ENCODE measurements at places on chromosomes 1 and 21.
A peak's percentile ranks its signal among the peaks of the same experiment; 100 is the strongest.

GRCh38 chr1:197921235-197922069, 4.3 kb downstream of the LHX9 start:
- DNase-seq: no peak

- no peak for DNase-seq
These were observed 47.5 kb upstream of the ITPKB start for GRCh38 chr1:226786550-226786949.

- DNase-seq: no peak
These were observed 14.4 kb downstream of the LMNA start for GRCh38 chr1:156128654-156129597.

- no peak for DNase-seq
These were observed 16.3 kb upstream of the GADD45A start for GRCh38 chr1:67668660-67669059.

DNA sequence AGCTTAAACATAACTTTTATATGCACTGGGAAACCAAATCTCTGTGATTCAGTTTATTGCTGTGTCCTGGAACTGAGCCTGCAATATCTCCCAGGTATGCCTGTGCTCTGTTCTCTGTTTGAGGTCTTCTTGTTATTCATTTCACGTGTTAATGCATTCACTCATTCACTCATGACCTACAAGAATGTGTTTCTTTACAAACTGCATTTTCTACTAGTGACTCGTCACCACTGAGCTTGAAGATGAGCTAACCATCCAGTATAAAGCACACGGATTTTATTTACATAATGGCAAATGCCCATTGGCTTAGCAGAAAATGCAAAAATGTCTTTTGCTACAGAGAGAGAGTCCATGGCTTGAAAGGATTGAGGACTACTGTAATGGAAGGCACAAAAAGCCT, 75.0 kb upstream of the DUSP10 start:
- no peak for DNase-seq

GRCh38 chr1:94669198-94669597, 127.6 kb upstream of the F3 start:
- no peak for DNase-seq

DNA sequence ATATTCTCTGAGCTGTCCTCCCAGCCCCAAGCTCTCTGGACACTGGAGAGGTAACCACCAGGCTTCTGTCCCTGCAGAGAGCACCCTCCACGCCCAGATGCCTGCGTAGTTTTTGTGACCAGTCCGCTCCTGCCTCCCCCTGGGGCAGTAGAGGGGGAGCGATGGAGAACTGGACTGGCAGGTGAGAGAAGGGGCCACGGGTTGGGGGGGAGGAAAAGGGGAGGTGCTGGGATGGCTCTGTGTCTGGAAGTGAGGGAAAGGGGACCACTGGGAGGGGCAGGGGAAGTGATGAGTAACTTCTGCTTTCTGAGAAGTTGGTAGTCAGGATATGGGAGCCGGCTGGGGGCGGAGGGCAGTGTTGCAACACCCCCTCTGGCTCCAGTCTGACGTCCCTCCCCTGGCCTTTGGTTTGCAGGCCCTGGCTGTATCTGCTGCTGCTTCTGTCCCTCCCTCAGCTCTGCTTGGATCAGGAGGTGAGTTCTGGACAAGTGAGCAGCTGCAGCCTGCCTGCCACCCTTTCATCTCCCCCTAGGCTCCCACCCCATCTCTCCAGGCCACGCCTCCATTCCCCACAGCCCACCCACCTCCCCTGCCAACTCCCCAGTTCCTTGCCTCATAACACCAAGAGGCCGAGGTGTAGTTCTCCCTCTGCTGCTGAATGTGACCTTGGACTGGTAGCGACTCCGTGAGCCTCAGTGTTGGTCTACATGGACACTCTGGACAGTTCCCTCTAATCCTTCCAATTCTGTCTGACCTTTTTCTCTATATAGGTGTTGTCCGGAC, 3.1 kb downstream of the ADAMTSL4 start:
- DNase-seq: no peak

- no peak for DNase-seq
These were observed 518 bp upstream of the PLCH2 start for GRCh38 chr1:2475571-2475970.

GRCh38 chr1:157971769-157972168, 21.7 kb upstream of the KIRREL1 start:
- DNase-seq: no peak

- DNase-seq: no peak
These were observed 7.0 kb downstream of the S100B start for GRCh38 chr21:46597896-46598343.

GRCh38 chr1:116374353-116375147, 1.5 kb downstream of the ATP1A1 start:
- DNase-seq: no peak

- DNase-seq: no peak
These were observed 10.0 kb upstream of the C4BPB start for GRCh38 chr1:207078578-207079132.

- DNase-seq: no peak
These were observed 43.7 kb upstream of the IPO9 start for GRCh38 chr1:201785291-201785690.

DNA sequence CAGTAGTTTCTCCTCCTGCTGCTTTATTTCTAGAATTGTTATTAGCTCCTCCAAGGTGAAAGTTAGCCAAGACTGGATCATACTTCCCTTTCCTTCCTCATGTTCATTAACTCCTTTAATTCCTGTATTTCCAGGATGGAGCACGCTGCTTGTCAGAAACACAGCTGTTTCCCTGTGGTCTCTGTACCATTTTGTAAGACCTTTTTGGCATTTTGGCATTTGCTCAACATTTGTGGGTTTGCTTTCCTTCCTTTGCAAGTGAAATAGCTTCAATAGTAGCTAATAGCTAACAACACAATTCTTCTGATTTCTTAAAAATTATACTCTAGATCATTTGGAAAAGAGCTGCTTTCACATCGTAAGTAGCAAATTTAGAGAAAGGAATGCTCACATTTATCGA, 44.3 kb upstream of the HPDL start:
- no peak for DNase-seq

DNA sequence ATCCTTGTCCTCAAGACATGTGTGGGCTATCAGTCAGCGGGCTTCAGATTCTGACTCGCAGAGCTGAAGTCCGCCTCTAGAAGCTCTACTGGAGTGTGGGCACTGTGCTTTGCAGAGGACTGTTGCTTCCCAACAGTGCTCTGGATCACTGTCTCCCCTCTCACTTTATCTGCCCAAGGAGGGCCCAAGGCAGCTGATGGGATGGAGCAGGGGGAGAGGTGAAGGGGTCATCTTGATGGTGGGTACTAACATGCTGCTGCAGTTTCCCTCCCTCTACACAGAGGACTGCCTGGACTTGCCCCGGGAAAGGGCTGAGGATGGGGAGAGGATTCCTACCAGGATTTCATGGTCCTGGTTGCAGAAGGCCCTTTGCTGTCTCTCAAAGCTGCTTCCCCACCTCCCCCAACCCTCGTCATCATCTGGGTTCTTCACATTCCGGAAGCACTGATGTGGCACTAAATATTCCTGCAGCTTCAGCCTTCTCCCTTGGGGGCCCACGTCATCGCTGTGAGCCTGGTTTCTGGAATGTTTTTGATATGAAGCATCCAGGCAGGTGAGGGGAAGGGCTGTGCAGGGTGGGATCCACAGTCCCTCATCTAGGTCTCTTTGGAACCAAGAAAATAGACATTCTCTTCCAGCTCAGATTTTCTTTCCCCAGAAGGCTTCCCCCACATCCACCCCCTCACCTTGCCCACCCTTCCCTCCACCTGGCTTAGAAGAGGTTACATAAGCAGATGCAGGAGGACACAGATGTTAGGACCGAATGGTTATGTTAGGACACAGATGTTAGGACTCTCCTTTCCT, 23.2 kb downstream of the NUAK2 start:
- DNase-seq: no peak

DNA sequence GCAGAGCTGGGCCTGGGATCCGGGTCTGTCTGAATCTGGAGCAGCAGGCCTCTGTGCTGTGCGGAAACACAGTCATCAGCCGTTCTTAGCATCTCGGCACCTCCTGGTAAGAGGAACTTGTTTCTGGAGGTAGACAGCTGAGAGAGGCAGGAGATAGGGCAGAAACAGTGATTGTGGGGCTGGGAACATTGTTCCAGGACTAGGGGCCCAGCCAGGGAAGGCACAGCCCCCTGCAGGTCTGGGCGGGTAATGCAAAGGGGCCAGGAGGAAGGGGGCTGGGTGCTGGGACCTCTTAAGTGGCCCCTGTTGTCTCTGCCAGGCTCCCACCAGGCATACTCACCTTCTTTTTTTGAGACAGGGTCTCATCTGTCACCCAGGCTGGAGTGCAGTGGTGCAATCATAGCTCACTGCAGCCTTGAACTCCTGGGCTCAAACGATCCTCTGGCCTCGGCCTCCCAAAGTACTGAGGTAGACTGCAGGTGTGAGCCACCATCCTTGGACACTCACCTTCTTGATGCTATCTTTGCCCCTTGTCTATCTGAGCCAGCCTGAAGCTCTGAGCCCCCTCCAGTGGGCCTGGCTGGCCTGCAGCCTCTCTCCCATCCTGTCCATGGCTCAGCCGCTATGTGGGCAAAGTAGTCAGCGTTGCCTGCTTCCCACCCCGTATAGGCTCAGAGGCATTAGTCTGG, 134.3 kb upstream of the ZBTB40 start:
- DNase-seq: peak; percentile 61

DNA sequence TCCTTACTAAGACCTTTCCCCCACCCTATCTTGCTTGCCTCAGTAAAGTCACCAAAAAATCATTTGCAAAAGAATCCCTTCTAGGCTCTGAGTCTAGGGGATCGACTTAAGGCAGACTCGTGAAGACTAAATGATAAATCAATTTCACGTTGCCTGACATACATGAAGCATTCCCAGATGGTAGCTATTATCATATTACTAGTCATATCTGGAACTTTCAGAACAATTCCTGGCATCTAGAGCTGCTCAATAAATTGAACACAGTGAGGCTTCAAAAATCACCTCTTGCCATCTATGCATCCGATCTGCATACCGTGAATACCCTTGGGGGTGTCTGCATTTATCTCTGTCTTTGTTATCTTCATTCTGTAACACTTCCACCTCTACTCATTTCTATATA, 49.6 kb upstream of the DAB1 start:
- no peak for DNase-seq

DNA sequence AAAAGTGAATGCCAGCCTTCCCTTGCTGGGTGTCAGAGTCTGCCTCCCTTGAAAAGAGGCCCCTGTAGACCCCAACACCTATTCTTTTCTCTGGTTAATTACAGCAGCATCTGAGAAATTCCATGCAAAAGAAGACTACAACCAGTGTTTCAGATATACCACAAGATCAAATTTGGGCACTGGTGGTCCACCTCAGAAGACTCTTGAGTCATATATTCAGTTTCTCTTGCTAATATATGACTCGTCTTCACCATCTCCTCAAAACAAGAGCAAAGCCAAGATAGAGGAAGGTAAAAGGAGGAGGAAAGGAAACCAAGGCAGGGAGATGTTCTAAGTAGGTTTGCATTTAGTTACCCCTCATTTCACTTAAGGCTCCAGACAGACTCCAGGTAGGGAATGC, 259.9 kb downstream of the ZNF648 start:
- DNase-seq: no peak

DNA sequence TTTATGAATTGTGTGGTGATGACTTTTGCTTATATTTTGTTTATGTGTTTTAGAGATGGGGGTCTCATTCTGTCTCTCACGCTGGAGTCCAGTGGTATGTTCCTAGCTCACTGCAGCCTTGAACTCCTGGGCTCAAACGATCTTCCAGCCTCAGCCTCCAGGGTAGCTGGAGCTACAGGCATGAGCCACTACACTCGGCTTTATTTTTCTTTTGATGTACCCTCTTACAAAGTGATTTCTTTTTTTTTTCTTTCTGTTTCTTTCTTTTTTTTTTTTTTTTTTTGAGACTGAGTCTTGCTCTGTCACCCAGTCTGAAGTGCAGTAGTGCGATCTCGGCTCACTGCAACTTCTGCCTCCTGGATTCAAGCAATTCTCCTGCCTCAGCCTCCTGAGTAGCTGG, 46.8 kb downstream of the CD247 start:
- no peak for DNase-seq

- no peak for DNase-seq
These were observed 429.0 kb downstream of the LMO4 start for GRCh38 chr1:87757676-87758075.

DNA sequence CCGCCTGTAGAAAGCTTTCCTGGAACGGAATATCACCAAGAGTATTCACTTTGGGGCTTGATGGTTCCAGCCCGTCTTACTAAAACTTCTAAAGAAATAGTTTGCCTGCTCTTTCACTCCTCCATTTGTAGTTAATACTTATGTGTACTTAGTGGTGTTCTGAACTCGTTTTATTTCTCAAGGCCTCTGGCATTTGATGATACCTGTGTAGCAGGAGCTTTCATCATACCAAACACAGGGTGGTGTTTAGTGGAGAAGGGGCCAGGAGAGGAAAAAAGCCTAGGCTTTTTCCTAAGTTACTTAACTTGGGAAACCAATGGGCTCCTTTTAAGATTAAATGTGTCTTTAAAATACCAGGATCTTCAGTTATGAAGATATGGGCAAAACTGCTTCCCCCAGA, 74.3 kb downstream of the RPS6KA1 start:
- DNase-seq: no peak

DNA sequence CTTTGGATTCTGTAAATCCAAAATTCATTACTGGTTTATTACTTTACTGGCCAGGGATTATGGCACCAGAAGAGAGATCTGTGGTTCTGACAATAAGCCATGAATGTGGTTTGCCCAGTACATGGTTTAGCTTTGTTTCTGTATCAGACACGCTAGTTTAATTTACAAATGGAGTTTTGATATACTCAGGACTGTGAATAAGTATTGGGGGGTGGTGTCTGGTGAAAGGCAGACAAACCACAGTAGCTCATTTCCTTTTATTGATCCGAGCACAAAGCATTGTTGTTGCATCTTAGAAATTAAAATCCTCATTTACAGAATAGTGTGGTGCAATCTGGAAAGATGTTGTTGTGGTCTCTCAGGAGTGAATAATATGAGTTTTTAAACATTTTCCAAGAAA, 96.0 kb downstream of the ST6GALNAC3 start:
- DNase-seq: no peak

DNA sequence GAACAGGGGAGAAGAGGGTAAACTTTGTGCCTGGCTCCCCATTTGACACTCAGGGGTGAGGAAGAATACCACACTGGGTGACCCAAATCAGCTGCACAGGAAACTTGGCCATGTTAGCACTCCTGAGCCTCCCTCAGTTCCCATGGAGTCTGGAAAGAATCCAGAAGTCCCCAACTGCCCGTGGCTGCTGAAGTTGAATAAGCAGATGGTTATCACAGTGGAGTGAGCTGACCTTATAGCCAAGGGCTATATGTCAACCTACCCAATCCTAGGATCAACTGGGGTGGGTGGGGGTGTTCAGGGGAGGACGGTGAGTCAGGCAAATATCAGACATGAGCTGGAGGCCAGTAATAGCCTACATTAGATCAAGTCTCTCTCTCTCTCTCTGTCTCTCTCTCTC, 20.4 kb downstream of the KCNH1 start:
- DNase-seq: no peak
